GM12891 (cell line): ENCODE measurements at places on chromosomes 4 and X.

DNA sequence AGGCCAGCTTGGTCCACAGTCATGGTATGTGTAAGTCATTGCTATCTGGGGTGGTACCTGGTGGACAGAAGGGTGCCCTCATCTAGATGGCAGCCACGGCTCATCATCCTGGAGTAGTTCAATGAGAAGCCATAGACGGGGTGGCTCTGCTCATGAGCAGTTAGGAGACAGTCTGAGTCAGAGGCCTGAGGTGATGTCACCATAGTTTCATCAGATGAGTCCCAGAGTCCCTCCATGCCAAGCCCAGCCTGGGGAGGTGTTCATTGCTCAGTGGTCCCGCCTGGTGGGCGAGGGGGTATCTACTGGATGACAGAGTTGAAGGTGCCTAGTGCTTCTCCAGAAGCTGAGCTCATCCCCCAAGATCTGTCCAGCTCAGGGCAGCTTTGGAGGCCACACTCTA, 49.8 kb downstream of the DLG3 start:
- no peak for DNase-seq

GRCh38 chr4:2087170-2087569, 28.0 kb downstream of the NAT8L start:
- no peak for DNase-seq

DNA sequence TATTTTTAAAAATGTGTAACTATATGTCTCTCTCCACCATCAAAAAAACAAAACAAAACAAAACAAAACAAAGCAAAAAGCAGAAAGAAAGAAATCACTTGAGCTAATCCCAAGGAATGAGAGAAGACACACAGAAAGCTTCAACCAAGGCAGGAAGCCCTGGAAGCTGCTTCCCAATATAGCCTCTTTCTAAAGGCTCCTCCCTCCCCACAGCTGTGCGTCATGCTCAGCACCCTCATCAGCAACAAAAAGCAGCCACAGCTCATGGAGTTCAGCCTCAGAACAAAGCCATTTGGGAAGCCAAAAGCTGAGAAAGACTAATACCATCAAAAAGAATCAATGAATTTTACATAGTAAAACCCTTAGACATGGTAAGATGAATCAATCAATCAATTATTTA, 501.6 kb upstream of the SMIM31 start:
- no peak for DNase-seq

- DNase-seq, result no peak
Measured at GRCh38 chr4:181670506-181670905, 572.7 kb upstream of the TENM3 start.

DNA sequence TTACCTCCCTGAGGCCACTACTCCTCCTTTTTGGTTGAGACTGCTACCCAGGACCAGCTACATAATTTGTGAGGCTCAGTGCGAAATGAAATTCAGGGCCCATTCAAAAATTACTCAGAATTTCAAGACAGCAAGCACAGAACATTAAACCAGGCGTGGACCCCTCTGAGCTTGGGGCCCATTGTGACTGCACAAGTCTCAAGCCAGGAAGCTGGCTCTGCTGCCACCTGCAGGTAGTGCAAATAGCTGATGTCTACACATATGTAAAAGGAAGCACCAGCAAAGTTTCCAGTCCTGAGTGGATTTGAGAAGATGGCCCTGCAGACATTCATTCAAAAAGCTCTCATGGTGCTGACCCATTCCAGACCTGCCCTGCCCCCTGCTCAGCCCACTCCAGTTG, 213.4 kb upstream of the LNX1 start:
- DNase-seq, result peak; percentile 7

DNA sequence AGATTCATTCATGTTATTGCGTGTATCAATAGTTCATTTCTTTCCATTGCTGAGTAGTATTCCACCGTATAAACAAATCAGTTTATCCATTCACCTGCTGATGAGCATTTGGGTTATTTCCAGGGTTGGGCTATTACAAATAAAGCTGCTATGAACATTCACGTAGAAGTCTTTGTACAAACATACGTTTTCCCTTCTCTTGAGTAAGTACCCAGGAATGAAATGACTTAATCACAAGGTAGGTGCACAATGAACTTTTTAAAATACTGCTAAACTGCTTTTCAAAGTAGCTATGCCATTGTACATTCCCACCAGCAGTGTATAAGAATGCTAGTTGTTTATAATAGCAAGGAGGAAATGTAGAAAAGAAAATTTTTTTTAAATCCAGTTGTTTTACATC, 35.9 kb downstream of the SYTL4 start:
- DNase-seq, result no peak

DNA sequence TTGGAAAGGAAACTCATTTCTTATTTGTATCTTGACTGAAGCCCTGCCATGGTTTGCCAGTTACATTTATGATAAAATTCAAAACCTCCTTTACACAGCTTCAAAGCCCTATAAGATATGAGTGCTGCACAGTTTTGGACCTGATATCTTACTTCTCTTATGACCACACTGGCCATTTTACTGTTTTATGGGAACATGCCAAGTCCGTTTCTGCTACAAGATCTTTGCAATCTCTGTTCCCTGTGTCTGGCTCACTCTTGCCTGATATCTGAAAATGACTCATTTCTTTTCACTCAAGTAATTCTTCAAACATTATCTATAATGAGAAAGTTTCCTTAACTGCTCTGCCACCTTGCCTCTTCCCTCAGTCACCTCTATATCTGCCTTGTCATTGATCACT, 247.3 kb downstream of the SPOCK3 start:
- DNase-seq, result no peak

DNA sequence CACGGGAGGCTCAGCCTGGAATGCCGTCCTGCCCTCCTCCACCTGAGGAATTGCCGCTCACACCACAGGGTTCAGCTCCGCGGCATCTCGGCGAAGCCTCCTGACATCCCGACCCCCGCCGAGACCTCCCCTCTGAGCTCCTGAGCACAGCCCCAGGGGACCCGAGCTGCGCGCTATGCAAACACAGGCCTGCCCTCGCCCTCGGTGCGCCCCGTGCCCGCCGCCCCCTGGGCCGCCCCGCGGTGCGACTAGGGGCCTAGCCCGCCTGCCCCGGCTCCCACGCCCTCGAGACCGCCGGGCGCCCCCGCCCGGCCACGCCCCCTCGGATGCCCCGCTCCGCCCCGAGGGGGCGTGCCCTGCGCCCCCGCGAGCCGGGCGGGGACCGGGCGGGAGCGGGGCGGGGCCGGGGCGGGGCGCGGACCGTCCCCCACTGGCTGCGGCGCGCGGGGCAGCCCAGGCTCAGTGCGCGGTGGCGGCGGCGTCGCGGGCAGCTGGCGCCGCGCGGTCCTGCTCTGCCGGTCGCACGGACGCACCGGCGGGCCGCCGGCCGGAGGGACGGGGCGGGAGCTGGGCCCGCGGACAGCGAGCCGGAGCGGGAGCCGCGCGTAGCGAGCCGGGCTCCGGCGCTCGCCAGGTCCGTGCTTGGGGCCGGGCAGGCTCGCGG, at the start of gene FGFR3:
Gene FGFR3 (plus strand): TSS at position 462 of the 664 bp plus-strand sequence. CDS start 642 bp downstream, outside the sequence.
- DNase-seq, result peak; percentile 93

DNA sequence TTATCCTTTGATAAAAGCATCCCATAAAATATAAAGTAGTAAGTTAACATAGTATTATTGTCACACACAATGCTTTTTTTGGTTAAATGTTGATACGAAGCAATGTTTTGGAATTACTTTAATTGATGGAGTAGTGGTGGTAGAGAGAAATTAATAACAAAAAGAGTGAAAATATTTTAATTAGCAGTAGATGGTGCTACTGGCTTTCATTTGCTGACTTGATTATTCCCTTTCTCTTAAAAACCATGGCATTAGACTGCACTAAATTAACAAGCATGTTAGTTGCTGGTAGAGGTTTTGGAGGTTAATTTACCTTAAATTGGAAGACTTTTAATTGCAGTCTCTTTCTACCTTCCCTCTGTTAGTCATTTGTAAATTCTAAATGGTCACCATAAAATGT, 8.9 kb upstream of the DCK start:
- DNase-seq, result no peak

- DNase-seq, result no peak
Measured at GRCh38 chr4:139622901-139623381, 42.7 kb upstream of the MGST2 start.

GRCh38 chr4:69957209-69957608, 8.3 kb downstream of the CSN2 start:
- no peak for DNase-seq

GRCh38 chr4:87530868-87531267, 1.7 kb upstream of the SPARCL1 start:
- DNase-seq, result no peak
